ENCODE measurements at places on chromosomes 11 and 22. TPM values are rescaled to one million over a fixed set of nuclear protein-coding genes. Genes with fewer than 3 reads are reported as not detected.

GSTT2B gene
- 9.7 TPM for total RNA-seq

EMID1 gene
- total RNA-seq: 14.2 TPM

MYOD1 gene
- not detected for total RNA-seq

MMP1 gene
- total RNA-seq: not detected

MAJIN gene
- not detected for total RNA-seq

EXPH5 gene
- 24.6 TPM for total RNA-seq

CSF2RB gene
- total RNA-seq: 30.6 TPM

MFNG gene
- total RNA-seq: 70.1 TPM

WBP2NL gene
- total RNA-seq: 0.91 TPM
